ENCODE measurements at places on chromosomes 2 and 18. TPM values are rescaled to one million over a fixed set of nuclear protein-coding genes. Genes with fewer than 3 reads are reported as not detected.

Gene MAP2
- 3.4 TPM for total RNA-seq

Gene IL1RN
- total RNA-seq = 8.9 TPM

Gene KLHL29
- total RNA-seq = 23.6 TPM

Gene PROC
- not detected for total RNA-seq

Gene CD207
- 0.29 TPM for total RNA-seq

Gene TTL
- 40.0 TPM for total RNA-seq

Gene DAW1
- not detected for total RNA-seq

Gene STON1
- total RNA-seq = 163 TPM

Gene EPHA4
- 23.1 TPM for total RNA-seq

Gene NR4A2
- 67.7 TPM for total RNA-seq

Gene CYRIA
- total RNA-seq = 22.4 TPM

Gene AMMECR1L
- 22.0 TPM for total RNA-seq

Gene RESP18
- not detected for total RNA-seq

Gene SLC5A7
- not detected for total RNA-seq

Gene TDRD15
- 0.06 TPM for total RNA-seq

Gene EHD3
- total RNA-seq = 2.4 TPM

Gene DNAJC27
- total RNA-seq = 10.5 TPM

Gene KCNG2
- total RNA-seq = 0.51 TPM

DNA sequence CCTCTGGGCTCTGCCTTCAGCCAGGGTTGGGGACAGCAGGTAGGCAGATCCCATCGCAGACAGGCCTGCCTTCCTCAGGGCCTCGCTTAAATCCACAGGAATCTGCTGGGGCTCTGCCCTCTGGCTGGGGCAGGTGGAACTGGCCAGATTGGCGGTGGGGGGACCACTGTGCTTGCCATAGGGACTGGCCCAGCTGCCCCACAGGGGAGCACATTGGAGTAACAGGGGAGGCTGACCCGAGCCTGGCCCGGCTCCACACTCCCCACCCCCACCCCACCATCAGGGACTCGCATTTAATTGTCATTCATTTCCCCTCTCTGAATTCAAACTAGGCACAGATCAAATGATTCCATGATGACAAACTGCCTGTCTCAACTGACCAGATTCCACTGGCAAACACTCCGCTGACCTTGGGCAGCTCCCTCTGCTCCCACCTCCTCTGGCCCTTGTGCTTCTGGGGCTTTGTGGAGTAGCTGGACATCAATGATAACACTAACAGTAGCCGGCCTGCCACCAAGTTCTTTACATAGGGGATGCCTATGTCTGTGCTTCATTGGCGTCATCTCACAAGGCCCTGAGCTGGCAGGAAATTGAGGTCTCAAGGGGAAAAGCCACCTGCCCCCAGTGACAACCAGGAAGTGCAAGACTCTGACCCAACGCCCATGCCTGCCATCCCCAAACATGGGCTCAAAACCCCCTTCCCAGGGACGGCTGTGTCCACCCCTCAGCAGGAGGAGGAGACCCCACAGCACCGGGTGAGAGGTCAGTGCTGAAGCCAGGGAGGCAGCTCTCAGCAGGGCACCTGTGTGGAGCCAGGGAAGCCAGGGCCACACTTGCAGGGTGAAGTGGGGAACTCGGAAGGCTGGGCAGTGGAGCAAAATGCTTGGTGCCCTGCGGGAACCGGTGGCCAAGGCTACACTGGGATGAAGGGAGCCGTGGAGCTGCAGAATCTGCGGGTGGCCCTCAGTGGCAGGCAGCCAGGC, 2.1 kb upstream of the B3GNT7 start:
- no peak for DNase-seq

- no peak for DNase-seq
These were observed 14.6 kb downstream of the FBXO11 start for GRCh38 chr2:47891369-47892337.

GRCh38 chr2:88099798-88100488, 27.9 kb downstream of the FABP1 start:
- DNase-seq = no peak

GRCh38 chr2:232873909-232874641, 4.0 kb downstream of the SNORC start:
- DNase-seq = peak; percentile 5

- no peak for DNase-seq
These were observed 860.6 kb upstream of the ZEB2 start for GRCh38 chr2:145380436-145381017.

DNA sequence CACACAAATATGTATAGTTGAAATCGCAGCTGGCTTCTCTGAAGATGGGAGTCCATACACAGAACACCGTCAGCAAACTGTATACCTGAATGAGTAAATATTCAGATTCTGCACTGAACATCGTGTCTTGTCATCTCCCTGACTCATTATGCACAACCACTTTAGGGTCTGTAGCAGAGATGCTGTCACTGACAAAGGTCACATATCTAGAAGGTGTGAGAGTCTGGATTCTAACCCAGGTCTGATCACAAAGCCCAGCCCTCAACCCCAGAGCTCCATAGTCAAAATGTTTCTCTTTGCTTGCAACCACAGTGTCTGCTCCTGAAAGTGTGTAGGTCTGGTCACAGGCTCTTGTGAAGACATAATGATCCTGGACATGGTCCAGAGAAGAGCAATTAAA, 78.3 kb upstream of the PAX8 start:
- DNase-seq = no peak

DNA sequence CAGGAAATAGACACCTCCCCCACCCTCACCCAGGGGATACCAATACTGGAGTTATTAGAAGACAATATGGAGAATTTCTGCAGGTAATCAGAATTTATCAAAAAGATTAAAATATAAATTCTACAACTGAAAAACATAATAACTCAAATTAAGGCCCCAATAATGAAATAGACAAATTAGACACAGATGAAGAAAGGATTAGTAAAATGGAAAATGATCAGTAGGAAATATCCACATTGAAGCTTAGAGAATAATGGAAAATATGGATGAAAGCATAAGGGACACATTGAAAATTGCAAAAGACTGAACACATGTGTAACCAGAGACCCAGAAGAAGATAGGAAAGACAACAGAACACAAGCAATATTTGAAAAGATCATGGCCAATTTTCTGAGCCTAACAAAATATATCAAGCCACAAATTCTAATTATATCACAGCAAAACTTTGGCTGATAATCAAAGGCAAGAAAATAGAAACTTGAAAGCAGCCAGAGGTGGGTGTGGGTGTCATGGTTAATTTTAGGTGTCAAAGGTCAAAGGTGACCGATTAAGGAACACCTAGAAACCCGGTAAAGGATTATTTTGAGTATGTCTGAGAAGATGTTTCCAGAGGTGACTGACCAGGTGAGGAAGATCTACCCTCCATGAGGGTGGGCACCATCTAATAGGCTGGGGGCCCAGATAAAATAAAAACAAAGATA, 28.2 kb downstream of the BOK start:
- DNase-seq = no peak

GRCh38 chr18:42641996-42642395, 473.5 kb downstream of the RIT2 start:
- DNase-seq = no peak

- no peak for DNase-seq
These were observed 354.9 kb downstream of the PTPRM start for GRCh38 chr18:7921938-7922587.

DNA sequence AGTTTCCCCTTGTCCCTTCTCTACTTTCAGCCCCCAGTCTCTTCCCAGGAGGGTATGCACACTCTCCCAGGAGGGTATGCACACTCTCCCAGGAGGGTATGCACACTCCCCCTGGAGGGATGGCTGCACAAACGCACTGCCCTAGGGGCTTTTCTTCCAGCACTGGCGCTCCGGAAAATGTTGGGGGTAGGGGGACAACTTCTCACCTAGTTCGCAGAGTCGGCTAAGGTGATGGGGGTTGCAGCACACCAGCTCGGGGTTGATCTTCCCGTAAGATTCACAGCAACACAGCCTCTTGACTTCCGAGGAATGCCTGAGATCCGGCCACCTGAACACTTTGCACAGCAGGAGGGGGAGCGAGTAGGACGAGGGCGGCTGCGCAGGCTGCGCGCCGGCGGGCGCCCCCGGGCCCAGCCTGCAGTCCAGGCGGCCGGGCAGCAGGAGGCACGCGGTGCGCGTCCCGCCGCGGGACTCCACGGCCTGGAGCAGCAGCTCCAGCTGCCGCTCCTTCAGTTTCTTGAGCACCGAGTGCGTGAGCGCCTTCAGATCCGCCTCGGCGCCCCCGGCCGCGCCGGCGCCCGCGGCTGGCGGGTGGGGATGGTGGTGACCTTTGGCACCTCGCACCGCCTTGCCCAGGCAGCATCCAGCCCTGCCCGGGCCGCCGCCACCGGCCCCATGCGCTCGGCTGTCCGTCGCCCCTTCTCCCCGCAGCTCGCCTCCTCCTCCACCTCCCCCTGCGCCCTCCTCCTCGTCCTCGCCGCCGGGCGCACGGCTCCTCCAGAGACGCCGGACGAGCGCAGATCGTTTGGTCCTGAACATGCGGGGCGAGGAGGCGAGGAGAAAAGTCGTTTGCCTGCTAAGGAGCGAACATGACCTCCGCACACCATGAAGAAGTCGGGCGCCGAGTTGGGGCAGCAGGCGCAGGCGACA, 894 bp downstream of the SMAD7 start:
- DNase-seq = no peak

DNA sequence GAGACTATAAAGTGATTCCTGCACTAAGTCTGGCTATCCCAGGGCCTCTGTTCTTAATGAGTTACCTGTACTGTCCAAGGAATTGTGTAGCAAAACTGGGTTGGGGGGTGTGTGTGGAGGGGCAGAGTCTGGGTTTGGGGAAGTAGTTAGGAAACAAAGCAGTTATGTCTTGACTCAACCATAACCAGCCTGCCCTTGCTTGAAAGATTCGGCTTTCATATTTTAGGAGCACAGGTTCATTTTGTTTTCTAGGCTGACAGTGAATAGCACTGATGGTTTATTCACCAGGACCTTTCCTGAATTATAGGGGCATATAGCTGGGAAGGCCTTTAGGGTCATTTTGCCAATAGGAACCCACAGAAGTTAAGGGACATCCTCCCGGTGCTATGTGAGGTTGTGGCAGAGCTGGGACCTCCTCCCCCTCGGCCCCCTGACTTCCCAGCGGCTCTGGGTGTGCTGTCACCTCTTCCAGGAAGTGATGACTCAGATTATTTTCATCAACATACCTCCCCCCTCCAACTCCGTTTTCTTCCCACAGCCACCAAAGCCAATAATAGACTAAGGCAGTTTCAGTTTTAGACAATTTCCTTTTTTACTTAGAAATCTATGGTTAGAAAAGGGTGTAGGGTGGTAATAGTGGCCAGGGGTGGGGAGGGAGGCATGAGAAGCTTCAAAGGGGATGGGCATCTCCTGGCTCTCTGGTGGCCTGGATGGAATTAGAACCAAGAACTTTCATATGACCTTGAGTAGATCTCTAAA, 44.8 kb downstream of the SETBP1 start:
- DNase-seq = no peak

DNA sequence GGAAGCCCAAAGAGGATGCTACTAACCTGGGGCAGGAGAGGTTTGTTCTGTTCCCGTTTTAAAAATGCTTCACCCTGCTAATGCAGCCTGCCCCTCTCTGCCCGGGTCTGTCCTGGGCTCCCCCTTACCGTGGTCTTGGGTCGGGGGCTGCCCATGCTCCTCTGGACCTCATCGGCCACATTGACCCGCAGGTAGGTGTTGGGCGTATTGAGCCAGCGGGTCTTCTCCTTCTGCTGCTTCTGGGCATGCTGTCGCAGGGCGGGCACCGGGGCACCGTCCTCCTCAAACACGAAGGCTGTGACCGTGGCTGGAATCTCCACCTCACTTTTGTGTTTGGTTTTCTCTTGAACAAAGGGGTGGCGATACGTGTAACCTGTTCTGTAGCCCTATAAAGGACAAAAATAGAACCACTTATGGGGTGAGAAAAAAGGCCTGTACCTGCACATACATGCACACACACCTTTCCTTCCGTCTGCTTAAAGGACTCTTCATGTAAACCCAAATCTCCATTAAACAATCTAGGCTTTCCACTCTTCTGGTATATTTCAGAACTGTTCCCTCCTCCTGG, 89.3 kb downstream of the ADD2 start:
- peak; percentile 77 for DNase-seq

- DNase-seq = peak; percentile 49
These were observed 27.9 kb downstream of the PDIA6 start for GRCh38 chr2:10784719-10785118.

DNA sequence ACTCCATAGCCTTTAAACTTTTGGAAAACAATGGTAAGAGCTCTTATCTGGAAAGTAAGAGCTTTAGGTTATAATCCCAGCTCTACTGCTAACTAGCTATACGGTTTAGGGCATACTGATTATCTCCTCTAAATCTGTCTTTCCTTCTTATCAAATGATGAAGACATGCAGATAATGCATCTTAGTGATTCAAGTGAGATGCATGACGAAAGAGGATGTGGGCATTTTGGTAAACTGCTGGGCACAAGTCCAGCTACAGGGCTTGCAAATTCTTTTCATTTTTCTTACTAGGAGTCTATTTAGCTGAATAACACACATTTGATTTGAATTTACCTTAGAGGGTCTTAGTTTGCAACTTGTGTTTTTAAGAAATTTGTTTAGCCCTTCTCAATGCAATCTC, 1604.8 kb upstream of the ZEB2 start:
- DNase-seq = no peak

GRCh38 chr2:233380132-233380895, 26.0 kb downstream of the DGKD start:
- peak; percentile 39 for DNase-seq

DNA sequence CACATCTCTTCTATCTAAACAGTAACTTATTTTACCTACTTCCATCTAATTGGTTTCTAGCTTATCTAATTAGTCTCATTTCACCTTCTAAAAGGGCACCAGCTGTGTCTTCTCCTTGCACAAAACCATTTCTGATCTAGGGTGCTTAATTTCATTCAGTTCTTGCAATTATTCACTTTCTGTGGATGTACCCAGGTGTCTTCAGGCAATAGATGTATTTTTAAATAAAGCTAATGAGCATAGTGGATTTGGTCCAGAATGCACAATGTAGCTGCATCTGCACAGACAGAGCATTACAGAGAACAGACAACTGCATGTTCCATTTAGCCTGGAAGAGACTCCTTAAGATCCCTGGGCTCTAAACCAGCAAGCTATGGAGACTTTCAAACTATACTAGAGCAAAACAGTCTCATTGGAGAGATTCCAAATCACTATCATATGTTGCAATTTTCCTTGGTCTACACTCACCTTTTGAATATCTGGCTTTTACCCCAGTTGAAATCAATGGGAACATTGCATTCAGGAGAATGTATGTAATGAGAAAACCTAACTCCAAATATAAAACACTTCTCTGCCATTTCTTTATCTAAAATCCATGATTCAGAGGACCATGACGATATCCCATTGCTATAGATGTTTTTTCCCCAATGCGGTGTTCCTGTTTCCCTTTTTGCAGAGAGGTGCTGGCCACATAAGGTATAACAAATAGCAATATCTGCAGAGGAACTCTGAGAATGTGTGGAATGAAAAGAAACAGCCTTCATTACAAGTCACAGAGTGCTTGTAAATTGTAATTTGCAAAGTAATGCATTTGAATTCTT, 3.5 kb upstream of the RFX8 start:
- DNase-seq = no peak

DNA sequence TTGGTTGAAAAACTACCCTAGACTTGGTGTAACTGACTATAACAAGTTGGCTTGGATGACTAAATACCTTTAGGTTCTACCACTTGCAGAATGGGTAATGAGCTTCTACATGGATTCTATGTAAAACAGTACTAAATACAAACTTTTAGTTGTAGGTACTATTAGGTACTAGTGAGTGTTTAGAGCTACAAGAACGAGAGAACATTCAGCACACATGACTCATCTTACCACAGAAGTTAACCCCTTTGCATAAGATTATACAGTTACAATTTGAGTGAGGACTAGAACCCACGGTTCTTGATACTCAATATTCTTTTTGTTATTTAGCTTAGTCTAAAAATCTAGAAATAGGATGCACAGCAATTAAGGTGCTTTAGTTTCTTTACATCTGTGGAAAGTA, 101.7 kb upstream of the TFCP2L1 start:
- no peak for DNase-seq
